Fibroblast of villous mesenchyme (primary cell): ENCODE measurements at places on chromosomes 6 and 20. TPM values are rescaled to one million over a fixed set of nuclear protein-coding genes. Genes with fewer than 3 reads are reported as not detected.

DNA sequence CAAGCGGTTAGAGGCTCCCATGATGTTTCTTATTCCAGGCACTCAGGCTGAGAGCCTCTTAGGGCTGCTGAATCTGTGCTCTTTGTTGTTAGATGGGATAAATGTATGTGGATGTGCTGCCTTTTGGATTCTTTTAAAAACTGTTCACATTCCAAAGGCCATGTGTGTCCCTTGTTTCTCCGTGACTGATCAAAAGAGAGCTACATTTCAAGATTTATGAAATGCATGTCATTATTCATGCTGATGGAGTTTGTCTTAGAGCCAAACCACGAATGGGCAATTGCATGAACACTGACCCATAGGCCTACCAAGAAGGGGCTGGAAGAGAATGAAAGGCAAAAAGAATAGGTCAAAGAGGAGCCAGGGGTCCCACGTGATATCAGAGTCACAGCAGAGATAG is 104.9 kb upstream of the TSHZ2 start:
- DNase-seq, result no peak

GRCh38 chr20:2142649-2143048 is 41.0 kb downstream of the STK35 start:
- DNase-seq, result no peak

DNA sequence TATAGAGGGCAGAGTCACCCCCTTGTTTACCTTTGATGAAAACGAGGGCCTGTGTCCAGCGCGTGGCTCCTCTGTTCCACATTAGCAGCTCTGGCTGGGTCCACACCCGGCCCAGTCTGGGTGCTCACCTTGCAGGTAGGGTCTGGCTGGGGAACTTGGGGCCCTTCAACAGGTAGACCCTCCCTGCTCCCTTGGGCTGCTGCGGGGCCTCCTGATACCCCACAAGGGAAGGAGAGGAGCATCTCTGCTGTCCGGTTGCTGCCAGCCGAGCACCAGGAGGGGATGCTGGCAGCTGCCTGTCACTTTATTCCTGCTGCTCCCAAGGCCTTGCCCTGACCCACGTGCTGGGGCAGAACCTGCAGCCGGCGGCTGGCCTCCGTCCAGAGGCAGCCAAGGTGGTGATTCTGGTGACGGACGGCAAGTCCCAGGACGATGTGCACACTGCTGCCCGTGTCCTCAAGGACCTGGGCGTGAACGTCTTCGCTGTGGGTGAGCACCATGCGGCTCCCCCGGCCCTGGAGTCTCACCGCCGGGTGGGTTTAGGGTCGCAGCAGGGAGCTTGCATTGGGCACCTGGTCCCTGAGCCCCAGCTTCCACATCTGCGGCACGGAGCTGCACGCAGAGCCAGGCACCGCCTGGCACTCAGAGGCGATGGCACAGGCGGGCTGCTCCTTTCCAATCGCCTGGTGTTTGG is 15.4 kb downstream of the COL20A1 start:
- DNase-seq, result no peak

DNA sequence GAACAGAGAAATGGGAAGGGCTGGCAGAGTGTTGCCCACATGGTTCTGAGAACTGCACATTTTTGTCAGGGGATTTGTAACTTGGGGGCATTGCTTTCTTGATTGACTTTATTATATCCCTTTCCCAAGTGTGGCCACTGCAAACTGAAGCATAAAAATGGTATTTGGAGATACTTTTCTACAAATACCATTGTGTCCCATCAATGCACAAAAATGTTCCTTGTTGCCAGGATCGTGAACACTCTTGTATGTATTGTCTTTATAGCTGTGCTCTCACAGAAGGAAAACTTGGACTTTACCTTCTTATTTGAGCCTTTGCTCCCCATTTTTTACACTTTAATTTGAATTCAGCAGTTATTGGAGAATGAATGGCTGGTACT is 57.1 kb upstream of the C20orf144 start:
- DNase-seq, result no peak

- DNase-seq, result no peak
These were observed 109.9 kb downstream of the POPDC3 start for GRCh38 chr6:105069821-105070445.

DNA sequence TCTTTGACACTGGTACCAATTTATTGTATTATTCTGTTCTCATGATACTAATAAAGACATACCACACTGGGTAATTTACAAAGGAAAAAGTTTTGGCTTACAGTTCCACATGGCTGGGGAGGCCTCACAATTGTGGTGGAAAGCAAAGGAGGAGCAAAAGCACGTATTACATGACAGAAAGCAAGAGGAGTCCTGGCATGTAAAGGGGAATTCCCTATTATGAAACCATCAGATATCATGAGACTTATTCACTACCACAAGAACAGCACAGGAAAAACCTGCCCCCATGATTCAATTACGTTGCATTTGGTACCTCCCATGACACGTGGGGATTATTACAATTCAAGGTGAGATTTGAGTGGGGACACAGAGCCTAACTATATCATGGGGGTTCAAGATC is 43.4 kb downstream of the SLC22A2 start:
- DNase-seq, result no peak

DNA sequence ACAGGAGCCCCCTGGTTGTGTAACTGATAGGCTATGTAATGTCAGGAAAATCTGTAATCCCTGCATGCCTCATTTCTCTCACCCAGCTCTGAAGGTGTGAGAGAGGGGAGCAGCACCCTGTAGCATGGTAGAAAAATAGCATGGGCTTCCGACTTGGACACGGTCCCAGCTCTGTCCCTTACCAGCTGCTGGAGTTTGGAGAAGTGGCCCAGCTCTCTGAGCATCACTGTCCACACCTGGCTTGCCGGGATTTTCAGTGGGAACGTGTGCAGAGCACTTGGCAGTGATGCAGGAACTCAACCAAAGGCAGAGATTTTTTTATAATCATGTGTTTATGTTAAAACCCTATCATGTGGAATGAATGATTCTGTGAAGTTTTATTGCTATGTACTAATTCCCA is 34.6 kb downstream of the STK35 start:
- no peak for DNase-seq

DNA sequence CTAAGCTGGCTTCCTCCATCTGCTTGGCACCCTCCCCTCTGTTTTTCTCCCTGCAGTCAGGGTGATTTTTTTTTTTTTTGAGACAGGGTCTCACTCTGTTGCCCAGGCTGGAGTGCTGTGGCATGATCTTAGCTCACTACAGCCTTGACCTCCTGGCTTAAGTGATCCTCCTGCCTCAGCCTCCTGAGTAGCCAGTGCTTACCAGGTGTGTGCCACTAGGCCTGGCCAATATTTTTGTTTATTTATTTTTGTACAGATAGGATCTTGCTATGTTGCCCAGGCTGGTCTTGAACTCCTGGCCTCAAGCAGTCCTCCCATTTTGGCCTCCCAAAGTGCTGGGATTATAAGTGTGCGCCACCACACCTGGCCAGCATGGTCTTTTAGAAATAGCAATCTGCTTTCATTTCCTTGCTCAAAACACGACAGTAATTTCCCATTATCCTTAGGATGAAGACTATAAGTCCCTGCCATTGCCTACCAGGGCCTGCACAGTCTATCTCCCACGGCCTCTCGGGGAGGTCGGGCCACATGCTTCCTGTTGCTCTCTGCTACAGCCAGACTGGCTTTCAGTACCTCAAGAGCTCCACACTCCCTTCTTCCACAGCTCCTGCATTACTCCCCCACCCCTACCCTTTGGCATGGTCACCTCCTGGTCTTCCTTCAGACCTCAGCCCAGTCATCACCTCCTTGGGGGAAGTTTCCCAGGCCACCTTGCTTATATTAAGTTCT is 11.1 kb upstream of the CD164 start:
- DNase-seq, result no peak

GRCh38 chr20:3461911-3462677 is 8.7 kb upstream of the ATRN start:
- no peak for DNase-seq

DNA sequence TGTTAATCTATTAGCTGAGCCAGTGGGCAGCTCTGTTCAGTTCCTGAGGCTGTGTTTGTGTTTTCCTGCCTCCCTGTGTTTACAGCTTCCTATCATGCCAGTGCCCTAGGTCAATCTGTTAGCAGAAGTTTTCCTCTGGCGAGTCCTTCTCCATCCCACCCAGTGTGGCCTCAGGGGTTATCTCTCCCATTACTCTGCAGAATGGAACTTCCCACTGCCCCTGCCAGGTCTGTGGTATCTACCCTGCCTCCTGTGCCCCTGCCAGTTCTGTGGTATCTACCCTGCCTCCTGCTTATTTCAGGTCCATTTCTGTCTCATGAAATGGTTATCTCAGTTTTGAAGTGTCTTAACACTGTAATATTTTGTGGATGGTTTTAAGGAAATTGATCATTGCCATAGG is 63.1 kb downstream of the SLX4IP start:
- no peak for DNase-seq

- no peak for DNase-seq
These were observed 20.3 kb downstream of the PRDM1 start for GRCh38 chr6:106106276-106107042.

GRCh38 chr20:35006009-35006408 is 50.3 kb downstream of the MYH7B start:
- no peak for DNase-seq

DNA sequence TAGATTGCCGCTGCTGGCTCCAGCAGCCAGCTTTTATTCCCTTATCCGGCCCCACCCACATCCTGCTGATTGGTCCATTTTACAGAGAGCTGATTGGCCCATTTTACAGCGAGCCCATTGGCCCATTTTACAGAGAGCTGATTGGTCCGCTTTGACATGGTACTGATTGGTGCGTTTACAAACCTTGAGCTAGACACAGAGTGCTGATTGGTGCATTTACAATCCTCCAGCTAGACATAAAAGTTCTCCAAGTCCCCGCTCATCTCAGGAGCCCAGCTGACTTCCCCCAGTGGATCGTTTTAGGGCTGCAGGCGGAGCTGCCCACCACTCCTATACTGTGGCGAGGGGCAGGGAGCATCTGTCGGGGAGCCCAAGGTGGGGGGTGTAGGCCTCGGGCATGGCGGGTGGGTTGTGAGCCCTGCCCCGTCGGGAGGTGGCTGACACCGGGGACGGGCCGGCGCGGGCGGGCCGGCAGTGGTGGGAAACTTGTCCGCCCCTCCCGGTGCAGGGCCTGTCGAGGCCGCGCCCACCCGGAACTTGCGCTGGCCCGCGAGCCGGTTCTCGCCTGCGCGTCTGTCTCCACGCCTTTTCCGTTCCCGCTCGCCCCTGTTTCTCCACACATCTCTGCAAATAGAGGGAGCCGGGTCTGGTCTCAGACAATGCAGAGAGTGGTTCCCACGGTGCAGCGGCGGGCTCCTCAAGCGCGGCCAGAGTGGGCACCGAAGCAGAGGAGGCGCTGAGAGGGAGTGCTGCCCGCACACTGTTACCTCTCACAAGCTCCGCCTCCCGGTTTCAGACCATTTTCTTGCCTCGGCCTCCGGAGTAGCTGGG is 86.1 kb upstream of the STMND1 start:
- DNase-seq, result peak; percentile 13

- peak; percentile 98 for DNase-seq
These were observed 65.1 kb downstream of the CBFA2T2 start for GRCh38 chr20:33554914-33555420.

DNA sequence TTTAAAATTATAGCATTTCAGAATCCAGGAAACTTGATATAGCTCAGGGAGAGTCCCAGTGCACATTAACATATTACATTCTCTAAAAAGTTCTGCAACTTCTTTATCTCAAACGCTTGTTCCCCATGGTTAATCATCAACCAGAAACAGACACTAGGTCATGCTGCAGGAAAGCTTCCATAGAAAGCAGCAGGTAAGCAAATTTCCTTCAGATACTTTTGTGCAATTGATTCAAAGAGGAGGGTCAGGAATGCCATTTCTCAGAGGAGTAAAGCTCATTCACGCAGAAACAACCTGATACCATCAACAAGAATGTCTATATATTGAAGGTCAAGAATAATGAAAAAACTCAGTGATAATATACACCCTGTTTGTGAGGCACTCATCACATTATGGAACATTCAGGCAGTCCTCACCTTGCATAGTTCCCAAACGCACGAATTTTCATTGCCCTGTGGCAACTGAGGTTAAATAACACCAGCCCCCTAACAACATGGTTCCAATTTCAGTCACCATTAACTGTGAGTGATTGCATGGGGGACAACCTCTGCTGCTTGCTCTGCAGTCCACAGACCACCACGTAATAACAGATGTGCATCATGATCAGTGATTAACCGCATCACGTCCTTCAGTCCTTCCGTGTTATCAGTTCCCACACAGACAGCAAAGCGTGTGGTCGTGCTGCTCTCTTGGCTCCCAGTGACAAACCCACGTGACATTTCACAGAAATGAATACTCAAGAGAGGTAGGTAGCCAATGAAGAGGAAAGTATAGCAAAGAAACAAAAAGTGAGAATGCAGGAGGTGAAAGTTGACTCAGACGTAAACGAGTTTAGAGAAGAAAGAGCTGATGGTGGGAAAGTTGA is 95.7 kb downstream of the LY86 start:
- DNase-seq, result no peak

DNA sequence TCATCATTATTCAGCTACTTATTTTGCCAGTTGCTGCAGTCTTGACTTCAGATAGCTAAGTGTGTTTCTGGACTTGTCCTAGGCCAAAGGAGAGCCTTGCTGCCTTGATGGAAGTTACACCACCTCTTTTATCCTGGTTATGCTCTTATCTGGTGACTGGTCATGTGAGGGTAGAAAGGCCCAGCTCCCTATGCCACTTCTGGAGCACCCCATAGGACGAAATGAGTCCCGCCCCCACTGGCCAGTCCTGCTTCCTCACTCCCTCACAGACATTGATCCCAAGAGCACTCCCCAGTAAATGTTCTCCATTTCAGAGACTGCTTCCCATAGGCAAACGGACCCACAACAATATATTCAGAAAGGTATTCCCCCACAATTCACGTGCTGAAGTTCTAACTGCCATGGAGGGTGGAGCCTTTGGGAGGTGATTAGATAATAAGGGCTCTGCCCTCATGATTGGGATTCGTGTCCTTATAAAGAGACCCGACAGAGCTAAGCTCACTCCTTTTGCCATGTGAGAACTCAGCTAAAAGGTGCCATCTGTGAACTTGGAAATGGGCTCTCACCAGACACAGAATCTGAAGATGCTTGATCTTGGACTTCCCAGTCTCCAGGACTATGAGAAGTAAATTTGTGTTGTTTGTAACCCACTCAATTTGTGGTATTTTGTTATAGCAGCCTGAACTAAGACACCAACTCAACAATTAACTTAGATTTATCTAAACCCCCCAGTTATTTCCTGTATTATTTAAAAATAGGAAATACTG is 21.5 kb upstream of the ELOVL2 start:
- DNase-seq, result no peak

DNA sequence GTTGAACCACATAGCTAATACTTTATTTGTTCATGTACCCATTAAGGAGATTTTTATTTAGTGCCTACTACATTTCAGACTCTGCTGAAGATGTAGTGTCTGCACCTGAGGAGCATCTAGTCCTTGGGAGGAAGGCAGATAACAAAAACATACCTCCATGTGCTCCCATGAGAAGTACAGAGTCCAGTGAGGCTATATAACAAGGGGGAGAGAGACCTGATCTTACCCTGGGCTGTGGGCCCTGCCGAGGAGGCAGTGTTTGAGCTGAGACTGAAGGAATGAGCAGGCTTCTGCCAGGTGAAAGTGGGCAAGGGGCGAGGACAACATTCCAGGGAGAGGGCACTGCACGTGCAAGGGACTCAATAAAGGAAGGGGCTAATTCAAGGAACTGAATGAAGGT is 12.1 kb downstream of the MANBAL start:
- no peak for DNase-seq

Gene XRN2
- 71.8 and 90.2 TPM in 2 replicates for total RNA-seq

Gene OR2H1
- total RNA-seq, result not detected in 2 replicates

Gene DOK5
- total RNA-seq, result under 0.01 and 1.3 TPM in 2 replicates

Gene OTOR
- total RNA-seq, result not detected in 2 replicates

Gene TPBG
- total RNA-seq, result 47.5 and 67.0 TPM in 2 replicates

Gene C6orf58
- total RNA-seq, result not detected in 2 replicates

Gene MYBL2
- 11.7 and 13.2 TPM in 2 replicates for total RNA-seq

Gene BRPF3
- 19.3 and 22.5 TPM in 2 replicates for total RNA-seq

Gene MEA1
- total RNA-seq, result 60.0 and 68.9 TPM in 2 replicates

Gene CHRNA4
- total RNA-seq, result not detected in 2 replicates

Gene ADGRF5
- total RNA-seq, result 0.86 and 6.1 TPM in 2 replicates

Gene SMIM26
- 44.0 and 57.3 TPM in 2 replicates for total RNA-seq
